ENCODE measurements at places on chromosomes 12 and 14.

- DNase-seq: no peak
Observed at GRCh38 chr12:121048442-121048841, 9.4 kb upstream of the OASL start.

- DNase-seq: no peak
Observed at GRCh38 chr12:118925826-118926225, 55.5 kb upstream of the SRRM4 start.

DNA sequence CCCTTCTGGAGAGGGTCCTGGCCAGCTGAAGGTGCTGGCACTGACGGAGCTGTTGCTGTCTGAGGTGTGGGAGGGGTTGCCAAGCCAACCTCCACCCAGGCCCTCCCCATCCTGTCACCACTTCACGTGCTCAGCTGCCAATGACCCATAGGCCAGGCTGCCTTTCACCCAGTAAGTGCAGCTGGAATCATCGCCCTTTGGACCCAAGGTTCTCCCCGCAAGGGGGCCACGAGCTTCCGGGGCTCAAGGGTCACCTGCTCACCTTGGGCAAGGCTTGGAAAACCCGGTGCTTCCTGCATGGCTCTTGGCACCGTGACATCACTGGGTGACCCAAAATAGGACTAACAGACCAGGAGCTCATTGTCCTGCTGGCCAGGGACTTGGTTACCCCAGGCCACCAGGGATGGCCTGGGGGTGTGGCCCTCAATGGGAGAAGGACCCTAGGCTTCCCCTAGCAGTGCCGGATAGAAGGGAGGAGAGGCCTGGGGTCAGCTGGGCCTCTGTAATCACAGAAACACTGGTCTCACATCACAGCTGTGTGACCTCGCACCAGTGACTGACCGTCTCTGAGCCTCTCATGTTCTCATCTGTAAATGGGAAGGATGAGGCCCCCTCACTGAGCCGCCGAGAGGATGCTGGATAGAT is 51.3 kb downstream of the CCDC85C start:
- no peak for DNase-seq

- DNase-seq: no peak
Observed at GRCh38 chr12:76863005-76863670, 15.7 kb downstream of the CSRP2 start.

DNA sequence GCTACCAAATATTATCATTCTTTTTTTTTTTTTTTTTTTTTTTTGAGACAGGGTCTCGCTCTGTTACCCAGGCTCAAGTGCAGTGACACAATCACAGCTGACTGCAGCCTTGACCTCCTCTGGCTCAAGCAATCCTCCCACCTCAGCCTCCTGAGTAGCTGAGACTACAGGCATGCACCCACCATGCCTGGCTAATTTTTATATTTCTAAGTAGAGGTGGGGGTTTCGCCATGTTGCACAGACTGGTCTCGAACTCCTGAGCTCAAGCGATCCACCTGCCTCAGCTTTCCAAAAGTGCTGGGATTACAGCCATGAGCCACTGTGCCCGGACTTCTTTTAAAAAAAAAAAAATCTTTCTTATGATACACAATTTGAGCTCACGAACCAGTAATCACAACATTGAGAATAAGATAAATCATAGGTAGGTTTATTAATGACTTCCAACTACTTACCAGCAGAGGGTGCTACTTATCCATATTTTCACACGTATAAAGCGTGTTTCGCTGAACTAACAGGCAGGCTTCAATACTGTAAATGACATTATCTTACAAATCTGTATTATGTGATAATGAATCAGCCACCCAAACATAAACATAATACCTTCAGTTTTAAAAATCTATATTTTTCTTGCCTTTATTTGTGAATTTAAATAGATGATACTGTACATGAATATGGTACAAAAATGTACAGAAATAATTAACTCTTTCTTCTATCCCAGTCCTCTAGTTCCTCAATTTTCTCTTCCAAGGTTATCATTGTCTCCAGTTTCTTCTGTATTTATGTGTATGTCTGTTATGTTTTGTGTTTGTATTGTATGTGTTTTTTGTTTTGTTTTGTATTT is 42.5 kb upstream of the BCAT1 start:
- no peak for DNase-seq

DNA sequence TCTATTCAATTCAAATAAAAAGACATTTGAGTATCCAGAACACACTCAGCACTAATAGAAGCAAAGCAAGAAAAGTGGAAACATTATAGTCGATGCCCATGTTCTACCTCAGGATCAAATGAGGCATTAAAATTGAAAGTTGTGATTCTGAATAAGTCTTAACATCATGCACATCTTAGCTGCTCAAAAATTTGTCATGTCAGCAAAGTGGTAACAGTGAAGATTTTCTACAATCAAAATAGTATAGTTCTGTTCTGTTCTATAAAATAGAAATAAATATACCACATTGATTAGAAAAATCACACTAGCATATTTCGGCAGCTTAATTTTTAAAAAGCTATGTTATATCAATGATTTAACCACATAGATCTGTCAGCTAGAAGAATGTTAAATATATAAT is 74.7 kb downstream of the ERGIC2 start:
- DNase-seq: no peak

- no peak for DNase-seq
Observed at GRCh38 chr12:119208626-119209061, 29.9 kb downstream of the HSPB8 start.

DNA sequence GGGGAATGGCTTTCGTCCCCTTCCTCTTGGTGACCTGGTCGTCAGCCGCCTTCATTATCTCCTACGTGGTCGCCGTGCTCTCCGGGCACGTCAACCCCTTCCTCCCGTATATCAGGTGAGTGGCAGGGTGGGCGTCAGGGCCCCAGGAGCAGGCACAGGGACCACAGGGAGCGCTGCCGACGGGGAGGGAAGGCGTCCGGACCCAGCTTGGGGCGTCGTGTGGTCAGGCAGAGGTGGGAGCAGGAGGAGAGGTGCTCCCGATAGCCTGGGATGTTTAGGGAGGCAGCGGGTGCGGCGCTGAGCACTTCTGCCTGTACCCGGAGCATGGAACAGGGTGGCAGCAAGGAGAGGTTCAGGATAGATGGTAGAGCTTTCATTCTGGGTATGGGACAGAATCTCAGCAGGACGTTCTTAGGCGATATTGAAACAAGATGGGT is 444 bp downstream of the DRAM1 start:
- no peak for DNase-seq
